ENCODE measurements at places on chromosomes 3 and 15.

- no peak for DNase-seq
Observed at GRCh38 chr3:38723569-38724391, 74.3 kb upstream of the SCN5A start.

DNA sequence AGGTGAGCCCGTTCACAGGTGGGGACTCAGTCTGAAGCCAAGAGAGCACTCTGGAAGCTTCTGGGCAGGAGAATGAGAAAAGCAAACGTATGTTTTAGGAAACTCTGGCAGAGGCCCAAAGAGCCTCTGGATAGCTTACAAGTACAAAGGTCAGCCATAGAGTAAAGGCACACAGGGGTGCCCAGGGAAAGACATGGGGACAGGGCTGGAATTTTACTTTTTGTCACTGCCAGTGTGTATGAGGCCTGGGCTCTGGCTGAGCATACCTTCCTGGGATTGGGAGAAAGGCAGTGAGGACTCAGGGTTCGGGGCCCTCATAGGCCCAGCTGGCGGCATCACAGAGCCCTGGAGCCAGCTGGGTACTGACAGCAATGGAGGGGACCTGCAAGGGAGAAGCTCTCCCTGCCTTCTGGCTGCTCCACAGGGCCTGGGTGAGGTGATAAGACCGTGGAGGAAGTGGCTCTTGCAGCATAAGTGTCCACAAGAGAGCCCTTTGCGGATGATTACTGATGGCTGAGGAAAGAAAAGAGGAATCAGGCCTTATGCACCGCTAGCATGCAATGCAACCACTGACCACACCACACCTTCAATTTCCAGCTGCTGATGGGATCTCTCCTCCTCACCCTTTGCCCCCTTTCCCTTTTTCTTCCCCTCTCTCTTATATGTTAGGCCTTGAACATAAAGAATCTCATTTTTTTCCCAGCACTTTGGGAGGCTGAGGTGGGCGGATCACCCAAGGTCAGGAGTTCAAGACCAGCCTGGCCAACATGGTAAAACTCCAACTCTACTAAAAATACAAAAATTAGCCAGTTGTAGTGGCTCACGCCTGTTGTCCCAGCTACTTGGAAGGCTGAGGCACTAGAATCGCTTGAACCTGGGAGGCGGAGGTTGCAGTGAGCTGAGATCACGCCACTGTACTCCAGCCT is 25.1 kb upstream of the BCL2L10 start:
- DNase-seq, result no peak

GRCh38 chr3:170734043-170734734 is 135.8 kb downstream of the RPL22L1 start:
- no peak for DNase-seq

- DNase-seq, result no peak
Observed at GRCh38 chr3:146557745-146558144, 13.3 kb upstream of the PLSCR1 start.

- no peak for DNase-seq
Observed at GRCh38 chr3:169104972-169105371, 558.5 kb downstream of the MECOM start.

DNA sequence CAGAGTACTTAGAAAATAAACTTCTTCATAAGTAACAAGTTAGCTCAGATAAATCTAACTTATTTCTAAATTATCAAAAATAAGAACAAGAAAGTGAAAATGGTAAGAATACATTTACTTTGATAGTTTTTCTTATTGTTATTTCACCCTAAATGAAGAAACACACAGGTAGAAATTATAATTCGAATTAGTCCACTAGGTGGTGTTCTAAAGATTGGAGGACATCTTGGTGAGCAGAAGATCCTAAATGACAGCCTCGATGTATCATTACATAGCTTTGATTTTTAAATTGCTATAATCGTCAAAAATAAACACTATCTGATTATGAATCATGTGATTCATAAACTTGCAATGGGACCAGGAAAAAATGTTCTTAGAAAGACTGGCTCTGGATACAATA is 280.8 kb upstream of the UBE2E2 start:
- DNase-seq, result no peak

DNA sequence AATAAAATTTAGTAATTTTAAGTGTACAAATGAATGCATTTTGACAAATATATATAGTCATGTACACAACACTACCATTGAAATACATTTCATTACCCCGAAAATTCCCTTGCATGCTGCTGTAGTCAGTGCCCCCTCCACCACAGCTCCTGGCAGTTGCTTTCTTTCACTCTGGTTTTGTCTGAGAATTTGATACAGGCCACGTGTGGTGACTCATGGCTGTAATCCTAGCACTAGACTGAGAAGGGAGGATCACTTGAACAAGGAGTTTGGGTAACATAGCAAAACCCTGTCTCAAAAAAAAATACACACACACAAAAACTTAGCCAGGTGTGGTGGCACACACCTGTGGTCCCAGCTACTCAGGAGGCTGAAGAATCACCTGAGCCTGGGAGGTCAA is 65.4 kb downstream of the TFRC start:
- no peak for DNase-seq
